ENCODE measurements at places on chromosomes 7 and 10. TPM values are rescaled to one million over a fixed set of nuclear protein-coding genes. Genes with fewer than 3 reads are reported as not detected.

GRCh38 chr7:106864298-106865081 lies 592 bp upstream of the PIK3CG start:
- no peak for DNase-seq

DNA sequence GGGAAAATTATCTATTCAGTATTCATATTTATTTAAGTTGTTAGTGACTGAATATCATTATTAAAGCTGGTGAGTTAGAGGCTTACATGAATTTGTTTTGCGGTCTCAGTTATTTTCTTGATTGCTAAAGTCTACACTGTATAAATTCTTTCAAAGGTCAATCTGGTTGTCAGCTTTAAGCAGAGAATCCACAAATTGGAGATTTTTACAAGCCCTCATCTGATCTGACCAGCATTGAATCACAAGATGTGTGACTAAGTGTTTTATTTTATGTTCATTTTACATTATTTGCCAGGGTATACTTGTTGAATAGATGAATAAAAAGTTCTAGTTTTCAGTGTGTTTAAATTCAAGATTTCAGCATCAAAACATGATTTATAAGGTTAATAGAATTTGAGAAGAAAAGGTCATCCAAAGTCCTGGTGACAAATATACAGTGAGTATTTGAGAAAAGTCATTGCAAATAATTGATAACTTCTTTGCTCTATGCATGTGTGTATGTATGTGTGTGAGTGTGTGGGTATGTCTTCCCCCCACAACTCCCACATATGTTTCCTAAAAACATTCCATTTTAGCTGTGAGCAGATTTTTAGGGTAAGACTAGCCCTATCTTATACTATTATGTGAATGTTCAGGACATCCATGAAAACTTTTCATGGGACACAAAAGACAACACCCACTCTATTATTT lies 4.4 kb downstream of the SEMA3A start:
- no peak for DNase-seq

- peak; percentile 72 for DNase-seq
Observed at GRCh38 chr7:8365499-8366110, 67.8 kb upstream of the NXPH1 start.

- peak; percentile 43 for DNase-seq
Observed at GRCh38 chr10:21069929-21070700, 173.0 kb upstream of the NEBL start.

DNA sequence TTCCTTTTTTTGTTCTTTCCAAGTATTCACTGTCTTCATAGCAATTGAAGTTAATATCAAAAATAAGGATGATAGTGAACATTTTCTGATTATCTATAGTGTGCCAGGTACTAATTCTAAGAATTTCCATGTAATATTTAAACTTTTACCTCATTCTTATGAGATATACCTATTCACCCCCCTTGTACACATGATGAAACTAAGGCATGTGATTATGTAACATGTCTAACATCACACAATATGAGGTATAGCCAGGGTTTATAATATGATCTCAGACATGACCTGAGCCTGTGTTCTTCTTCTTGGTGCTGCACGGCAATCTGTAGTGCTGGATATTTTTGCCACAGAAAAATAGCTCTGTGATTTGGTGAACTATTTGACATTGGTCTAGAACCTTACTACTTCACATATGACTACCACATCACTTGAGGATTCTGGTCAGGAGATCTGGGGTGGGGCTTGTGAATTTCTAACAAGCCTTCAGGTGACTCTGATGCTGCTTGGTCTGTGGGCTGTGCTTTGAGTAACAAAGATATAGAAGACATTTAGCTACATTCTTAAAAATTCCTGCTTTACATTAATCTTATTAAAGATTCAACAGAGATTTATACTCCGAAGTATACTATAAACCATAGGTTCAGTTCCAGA lies 79.1 kb downstream of the TRIM24 start:
- DNase-seq: no peak

DNA sequence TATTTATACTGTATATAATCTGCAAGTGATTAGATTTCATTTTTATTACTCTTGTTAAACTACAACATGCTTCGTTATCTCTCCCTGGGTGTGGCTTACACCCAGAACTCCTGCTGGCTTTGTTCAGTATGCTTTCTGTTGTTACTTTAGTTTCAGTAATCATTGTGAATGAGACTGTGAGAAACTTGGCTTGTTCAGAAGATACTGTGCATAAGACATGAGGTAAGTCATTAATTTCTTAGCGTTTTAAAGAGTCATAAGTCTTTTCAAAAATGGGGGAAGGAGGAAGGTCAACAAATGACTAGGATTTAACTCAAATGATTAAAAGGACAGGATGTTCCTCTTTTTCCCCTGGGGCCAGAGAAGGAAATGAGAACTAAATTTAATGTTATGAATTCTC lies 11.6 kb upstream of the ADD3 start:
- no peak for DNase-seq

GRCh38 chr10:10526846-10527245 lies 490.8 kb upstream of the CELF2 start:
- no peak for DNase-seq

GRCh38 chr7:68573271-68574005 lies 1024.8 kb upstream of the AUTS2 start:
- no peak for DNase-seq

DNA sequence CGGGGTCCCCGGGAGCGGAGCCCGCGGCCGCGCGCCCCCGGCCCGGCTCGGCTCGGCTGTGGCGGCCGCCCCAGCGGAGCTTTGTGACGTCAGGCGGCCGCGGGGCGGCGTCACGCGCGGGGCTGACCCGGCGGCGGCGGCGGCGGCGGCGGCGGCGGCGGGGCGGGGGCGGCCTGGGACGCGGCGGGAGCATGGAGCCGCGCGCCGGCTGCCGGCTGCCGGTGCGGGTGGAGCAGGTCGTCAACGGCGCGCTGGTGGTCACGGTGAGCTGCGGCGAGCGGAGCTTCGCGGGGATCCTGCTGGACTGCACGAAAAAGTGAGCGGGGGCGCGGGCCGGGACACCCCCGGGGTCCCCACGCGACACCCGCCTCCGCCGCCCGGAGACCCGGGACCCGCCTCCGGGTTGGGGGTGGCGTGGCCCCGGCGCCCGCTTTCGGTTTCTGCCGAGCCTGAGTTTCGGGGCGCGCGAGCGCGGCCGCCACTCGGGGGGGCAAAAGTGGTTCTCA lies at the start of gene PWWP2B:
Gene PWWP2B, plus strand, starts transcription at position 165 of the 506 bp plus-strand sequence. Its CDS starts 27 bp downstream, at position 192.
- DNase-seq: no peak

GRCh38 chr7:135959646-135960363 lies 17.4 kb downstream of the MTPN start:
- DNase-seq: no peak

DNA sequence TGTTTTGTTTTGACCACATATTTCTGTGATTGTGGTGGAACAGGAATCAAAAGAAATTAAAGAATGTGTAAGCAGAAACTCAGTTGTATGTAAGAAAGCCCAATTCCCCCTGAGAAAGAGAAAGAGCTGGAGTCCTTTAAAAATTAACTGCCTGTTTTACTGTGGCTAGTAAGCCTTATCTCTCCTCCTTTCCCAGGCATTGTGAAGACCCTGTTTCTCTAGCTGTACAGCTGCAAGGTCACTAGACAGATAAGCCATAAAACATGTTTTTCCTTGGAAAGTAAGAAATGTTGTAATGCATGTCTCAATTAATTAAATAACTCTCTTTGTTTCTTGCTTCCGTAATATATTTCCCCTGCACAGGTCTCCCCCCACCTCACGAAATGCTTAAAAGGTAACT lies 53.5 kb downstream of the OR13A1 start:
- DNase-seq: no peak

PARP12 gene
- total RNA-seq: 7.8 TPM

ADCY1 gene
- 14.6 TPM for total RNA-seq

LRMDA gene
- not detected for total RNA-seq
